NB4 (cell line): ENCODE measurements at places on chromosomes 12 and 14.
A peak's percentile ranks its signal among the peaks of the same experiment; 100 is the strongest.

DNA sequence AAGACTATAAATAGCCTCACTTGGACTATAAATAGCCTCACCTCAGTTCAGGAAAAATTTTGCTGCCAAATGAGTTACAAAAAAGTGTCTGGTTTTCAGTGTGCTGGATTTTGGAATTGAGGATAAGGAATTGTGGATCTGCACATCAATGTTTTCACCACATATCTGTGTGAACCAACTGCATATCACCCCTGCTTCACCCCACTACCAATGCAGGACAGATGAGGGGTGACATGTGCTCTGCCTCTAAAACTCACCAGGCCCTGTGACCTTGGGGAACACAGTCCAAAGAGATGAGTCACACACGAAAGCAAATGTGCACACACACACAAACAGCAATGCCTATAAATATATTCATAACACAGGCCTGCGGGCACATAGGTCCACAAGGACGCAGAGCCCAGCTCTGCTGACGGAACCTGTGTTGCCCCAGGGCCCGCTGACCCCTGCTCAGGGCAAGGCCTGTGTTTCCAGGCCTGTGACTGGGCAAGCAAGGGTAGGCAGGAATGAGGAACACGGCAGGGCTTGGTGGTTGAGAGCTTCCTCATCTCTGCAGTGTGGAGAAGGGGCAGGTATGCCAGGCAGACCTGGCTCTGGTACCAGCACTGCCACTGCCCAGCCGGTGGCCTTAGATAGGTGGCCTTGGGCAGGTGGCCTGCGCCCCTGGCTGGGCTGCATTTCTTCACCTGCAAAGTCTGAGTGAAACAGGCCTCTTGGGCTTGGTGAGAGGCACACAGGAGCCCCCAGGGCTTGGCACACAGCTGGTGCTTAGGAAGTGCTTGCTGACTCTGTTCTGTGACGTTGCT, 82.4 kb downstream of the ARL6IP4 start:
- DNase-seq = peak; percentile 66

- DNase-seq = no peak
These were observed 19.2 kb downstream of the MTHFD1 start for GRCh38 chr14:64407329-64407728.

GRCh38 chr12:56571121-56571520, 49.5 kb downstream of the RBMS2 start:
- peak; percentile 15 for DNase-seq

- no peak for DNase-seq
These were observed 67.9 kb downstream of the DPF3 start for GRCh38 chr14:72826039-72826438.

- no peak for DNase-seq
These were observed 73.9 kb upstream of the CAPRIN2 start for GRCh38 chr12:30828686-30829085.

DNA sequence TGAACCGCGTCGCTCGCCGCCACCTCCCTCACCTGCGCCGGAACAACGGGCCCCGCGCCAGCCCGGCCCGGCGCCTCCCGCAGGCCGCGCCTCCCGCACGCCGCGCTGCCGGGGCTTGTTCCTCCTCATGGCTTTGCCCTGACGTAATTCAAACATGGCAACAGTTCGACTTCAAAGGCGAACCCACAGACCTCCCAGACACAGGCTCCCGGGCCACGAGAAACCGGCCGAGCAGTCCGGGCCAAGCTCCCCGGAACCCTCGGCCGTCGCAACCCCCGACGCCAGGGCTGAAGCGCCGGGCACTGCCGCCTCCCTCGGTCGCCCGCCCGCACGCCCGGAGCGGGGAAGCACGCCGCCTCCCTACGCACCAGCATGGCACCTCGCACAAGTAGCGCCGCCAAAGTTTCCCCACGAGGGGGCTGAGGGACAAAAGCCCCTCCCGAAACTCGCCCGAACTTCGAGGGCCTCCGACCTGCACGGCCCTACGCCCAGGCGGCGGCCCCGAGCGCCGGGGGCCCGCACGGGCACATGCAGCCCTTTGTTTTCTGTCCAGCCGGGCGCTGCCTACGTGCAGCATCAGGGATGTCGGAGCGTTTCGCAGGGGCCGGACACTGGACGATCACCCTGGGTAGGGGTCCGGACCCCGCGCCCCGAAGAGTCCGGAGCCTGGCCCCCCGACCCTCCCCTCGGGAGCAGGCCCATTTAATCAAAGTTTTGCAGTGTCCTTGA, 1.7 kb downstream of the SINHCAF start:
- peak; percentile 86 for DNase-seq

DNA sequence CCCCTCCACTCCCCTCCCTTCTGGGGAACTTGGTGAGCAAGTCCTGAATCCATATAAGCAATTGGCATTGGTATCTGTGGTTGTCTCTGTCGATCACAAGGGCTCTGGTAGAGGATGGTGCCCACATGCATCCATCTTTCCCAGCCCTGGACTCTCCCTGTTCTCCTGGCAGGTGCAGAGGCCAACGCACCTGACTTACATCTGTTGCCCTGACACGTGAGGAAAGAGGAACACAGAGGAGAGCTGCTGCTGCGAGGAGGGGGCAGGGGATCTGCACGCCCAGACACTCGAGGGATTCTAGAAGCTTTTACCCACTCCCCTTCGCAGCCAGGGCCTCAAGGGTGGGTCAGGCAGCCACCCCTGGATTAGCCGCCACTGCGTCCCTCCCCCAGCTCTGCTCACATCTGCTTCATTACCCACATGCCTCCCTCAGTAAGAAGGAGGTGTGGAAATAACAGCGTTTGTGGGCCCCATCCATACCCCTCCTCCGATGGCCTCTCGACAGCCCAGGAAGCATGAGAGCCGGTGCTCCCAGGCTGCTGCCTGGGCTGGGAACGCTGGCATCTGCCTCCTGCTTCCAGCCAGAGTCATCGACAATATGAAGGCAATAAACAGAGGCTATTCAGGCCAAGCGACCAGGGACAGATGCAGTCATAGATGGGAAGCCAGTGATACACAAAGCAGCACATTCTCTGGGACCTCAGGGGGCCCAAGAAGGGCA, 56.5 kb downstream of the KDM2B start:
- DNase-seq = no peak

GRCh38 chr12:75855360-75855759, 176.2 kb downstream of the PHLDA1 start:
- DNase-seq = no peak

- DNase-seq = no peak
These were observed 383.1 kb downstream of the EGLN3 start for GRCh38 chr14:33567731-33568130.
